ENCODE measurements at places on chromosomes 7 and 10.

DNA sequence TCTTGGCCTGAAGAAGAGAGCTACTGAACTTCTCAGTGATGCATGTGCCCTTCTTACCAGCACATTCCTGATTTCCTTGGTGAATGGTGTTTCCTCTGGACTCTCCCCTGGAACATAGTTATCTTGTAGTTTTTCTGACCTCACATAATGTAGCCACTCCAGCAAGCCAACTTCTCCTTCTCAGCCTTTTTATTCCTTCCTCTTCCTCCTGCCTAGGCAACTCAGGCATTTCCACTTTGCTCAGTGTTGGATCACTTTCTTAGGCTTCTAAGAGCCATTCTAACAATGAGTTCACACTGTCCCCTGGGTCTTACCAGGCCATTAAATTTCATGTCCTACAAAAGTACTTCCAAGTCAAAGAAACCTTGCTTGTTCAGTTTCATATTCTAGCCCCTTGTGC, 3.6 kb upstream of the PTTG1IP2 start:
- DNase-seq, result no peak

GRCh38 chr7:17706734-17707133, 233.6 kb downstream of the SNX13 start:
- no peak for DNase-seq

DNA sequence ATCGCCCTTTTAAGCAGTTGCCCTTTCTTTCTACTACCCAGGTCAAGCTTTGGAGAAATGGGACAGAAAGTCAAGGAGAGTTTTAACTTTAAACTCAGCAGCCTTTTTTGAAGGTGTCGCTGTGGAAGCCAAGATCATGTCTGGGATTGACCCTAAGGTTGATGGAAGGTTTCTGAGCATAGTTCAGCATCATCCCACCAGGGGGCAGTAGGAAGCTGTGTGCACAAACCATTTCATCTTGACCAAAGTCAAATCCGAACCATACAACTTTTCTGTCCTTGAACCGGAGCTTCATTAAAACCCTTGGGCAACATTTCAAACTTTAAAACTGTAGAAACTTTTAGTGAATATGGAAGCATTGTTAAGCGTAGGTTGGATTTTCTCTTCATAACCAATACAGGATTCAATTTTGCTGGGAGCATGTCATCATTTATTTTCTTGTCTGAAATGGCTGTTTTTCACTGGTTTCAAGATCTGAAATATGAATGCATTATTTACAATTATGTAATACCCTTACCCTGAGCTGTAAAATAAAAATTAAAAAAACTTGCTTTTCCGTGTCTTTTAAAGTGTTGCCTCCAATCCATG, 214.4 kb upstream of the KIAA1217 start:
- no peak for DNase-seq

DNA sequence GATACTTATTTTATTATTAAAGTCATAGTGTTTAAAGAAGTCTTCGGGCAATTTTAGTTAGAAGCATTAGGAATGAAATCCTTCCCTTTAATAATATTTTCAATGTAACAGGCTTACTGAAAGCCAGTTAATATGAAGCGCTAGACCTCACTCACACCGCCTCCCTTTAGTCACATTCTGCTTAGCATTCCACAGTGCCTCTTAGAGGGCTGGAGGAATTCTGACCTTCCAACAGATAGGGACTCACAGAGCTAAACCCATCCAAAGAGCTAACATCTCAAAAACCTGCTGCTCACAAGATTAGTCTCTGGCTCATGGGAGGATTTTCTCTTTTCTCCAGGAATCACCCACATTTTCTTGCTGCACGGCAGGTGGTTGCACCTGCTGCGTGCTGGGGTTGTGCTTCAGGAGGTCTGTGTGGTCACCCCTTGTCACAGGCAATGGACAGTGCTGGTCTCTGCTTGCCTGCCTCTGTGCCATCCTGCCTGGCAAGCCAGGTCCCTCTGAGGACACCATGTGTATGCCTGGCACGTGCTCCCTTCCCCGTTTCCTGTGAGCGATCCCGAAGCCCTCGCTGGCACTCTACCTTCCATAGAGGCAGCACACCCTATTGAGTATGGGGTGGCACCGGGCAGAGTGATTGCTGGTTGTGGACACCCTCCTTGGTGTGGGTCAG, 91.8 kb downstream of the KLF6 start:
- DNase-seq, result no peak

- DNase-seq, result no peak
Observed at GRCh38 chr7:149885191-149886017, 11.6 kb downstream of the ATP6V0E2 start.

GRCh38 chr7:133794479-133794878, 332.7 kb upstream of the LRGUK start:
- DNase-seq, result peak; percentile 44

Data from NCI-H524 treated with DMSO at 0.1 percent for 48 hours (cell line).